ENCODE measurements at places on chromosomes 6 and 20.

- DNase-seq: no peak
These were observed 35.2 kb downstream of the SPATA2 start for GRCh38 chr20:49880177-49880576.

DNA sequence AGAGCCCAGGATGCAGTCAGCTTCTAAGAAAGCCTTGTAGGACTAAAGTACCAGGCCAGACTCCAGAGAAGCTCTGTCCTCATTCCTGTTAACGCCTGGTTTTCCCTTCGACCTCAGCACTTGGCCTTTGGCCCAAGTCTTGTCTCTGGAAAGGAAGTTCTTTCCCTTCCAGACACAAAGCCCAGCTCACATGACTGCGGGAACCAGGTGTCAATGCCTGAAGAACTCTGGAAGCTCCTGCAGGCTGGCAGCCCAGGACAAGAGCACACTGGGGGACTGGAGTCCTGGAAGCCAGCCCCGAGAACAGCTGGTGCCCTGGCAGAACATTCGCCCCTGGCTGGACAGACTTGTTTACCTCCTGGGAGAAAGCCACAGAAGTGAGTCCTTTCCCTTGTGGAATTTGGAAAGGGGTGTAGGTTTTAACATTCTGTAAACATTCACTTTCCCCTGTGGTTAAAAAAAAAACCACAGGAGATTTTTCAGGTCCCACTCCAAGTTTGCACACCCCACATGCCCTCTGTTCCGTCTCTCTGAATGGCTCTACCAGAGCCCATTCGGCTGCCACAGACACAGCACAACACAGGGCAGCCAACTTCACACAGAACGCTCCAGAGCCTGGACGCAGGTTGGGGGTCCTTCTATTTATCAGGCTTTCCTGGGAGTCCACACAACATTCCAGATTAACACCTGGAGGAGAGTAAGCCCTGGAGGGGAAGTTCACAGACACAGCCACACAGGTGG lies 18.1 kb downstream of the ACSS1 start:
- DNase-seq: no peak

GRCh38 chr20:64099086-64099786 lies 8.1 kb downstream of the NPBWR2 start:
- DNase-seq: no peak

GRCh38 chr20:43915211-43916072 lies 790 bp downstream of the TOX2 start:
- DNase-seq: no peak

GRCh38 chr6:143608906-143609305 lies 68.9 kb upstream of the PHACTR2 start:
- no peak for DNase-seq

- no peak for DNase-seq
These were observed 79.8 kb upstream of the KCNK16 start for GRCh38 chr6:39402239-39402751.

DNA sequence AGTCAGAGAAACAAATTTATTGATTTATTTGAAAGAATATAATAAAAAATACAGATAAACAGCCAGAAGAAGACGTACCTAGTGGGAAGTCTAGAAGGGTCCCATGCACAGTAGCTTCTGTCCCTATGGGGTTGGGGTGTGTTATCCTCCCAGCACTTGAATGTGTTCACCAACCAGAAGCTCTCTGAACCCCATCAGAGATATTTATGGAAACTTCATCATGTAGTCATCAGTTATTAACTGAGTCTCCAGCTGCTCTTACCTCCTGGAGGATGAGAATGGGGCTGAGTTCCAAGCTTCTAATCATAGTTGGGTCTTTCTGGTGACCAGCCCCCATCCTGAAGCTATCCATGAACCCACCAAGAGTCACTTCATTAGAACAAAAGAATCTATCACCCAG lies 15.4 kb upstream of the USP45 start:
- DNase-seq: no peak

DNA sequence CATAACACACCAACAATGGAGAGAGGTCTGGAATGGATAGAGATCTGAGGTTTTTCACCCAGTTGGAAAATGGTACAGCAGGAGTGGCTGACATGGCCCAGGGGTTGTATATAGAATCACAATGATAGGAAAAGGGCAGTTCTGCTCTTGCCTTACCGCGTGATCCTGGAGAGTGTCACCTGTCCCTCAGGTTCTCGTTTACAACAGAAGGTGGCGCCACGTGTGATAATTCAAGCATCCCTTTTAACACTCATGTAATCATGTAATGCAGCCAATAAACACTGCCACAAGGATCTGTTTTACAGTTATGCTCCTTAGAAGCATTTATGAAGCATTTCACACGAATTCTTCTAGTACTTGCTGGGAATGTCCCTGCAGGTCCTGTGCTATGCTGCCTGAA lies 12.9 kb upstream of the WFDC2 start:
- DNase-seq: no peak

- no peak for DNase-seq
These were observed 79.5 kb upstream of the MYL9 start for GRCh38 chr20:36461600-36462439.

GRCh38 chr6:38284802-38285394 lies 354.8 kb downstream of the BTBD9 start:
- DNase-seq: no peak

GRCh38 chr20:45588800-45589199 lies 9.7 kb upstream of the WFDC8 start:
- DNase-seq: no peak

Data from retinal pigment epithelial cell (primary cell).